ENCODE measurements at places on chromosomes 1 and 21.

GRCh38 chr1:45304311-45305081 is 22.2 kb upstream of the HPDL start:
- no peak for DNase-seq

- DNase-seq = no peak
Measured at GRCh38 chr1:18339161-18339560, 141.6 kb upstream of the KLHDC7A start.

GRCh38 chr1:15329104-15329820 is 80.4 kb upstream of the EFHD2 start:
- no peak for DNase-seq

DNA sequence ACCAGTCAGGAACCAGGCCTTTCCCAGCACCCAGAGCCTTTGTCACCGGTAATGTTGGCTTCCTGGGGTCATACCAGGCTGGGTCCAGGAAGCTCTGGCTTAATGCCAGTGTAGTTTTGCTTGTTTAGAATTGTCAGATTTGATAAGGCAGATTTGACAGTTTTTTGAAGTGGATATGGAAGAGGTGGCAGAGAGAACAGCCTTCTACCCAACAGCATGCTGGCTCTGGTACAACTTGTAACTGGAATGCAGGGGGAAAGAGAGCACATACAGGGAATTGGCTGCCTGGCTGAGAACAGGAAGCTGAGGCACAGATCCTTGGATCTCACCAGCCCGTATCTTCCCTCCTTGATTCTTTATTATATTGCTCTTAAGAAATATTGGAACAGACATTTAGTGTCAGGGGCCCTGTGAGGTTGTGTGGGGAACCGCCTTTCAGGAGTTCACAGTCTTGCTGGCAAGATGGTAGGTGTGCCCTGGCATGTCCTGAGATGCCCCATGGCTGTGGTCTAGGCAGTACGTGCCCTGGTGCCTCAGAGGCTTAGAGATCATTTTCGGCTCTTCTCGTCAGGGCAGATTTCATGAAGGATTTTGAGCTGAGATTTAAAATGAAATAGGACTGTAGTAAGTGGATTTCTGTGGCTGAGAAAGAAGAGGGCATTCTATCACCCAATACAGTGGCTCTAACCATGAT is 227.0 kb downstream of the PBX1 start:
- DNase-seq = no peak

GRCh38 chr1:8115769-8116167 is 89.7 kb upstream of the ERRFI1 start:
- DNase-seq = no peak

- DNase-seq = no peak
Measured at GRCh38 chr1:152747831-152748230, 10.0 kb upstream of the KPRP start.

GRCh38 chr1:45196863-45197262 is 9.5 kb downstream of the ZSWIM5 start:
- DNase-seq = no peak

DNA sequence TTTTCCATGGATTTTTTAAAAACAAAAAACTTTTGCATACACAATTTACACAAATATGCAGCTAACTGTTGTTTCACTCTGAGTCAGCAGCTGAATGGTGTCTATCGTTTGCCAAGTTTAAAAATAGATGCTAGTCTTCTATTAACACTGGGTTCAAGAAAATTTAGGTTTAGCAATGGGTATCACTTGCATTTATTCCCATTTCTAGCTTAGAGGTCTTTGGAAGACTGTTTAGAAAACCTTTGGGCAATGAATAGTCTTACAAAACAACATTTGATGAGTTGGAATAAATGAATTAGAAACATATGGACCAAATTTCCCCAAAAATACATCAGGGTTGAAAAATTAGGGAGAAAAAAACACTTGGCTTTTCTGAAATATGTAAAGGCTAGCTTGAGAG is 165.8 kb downstream of the LYPLAL1 start:
- no peak for DNase-seq

DNA sequence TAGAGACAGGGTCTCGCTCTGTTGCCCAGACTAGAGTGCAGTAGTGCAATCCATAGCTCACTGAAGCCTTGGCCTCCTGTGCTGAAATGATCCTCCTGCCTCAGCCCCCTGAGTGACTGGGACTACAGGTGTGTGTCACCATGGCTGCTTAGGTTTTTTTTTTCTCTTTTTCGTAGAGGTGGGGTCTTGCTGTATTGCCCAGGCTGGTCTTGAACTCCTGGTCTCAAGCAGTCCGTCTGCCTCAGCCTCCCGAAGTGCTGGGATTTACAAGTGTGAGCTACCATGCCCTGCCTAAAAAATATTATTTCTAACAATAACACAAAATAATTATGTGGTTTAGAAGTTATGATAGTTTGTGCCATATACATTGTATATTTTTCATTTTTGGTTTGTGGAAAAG is 9.9 kb downstream of the CAMTA1 start:
- no peak for DNase-seq

DNA sequence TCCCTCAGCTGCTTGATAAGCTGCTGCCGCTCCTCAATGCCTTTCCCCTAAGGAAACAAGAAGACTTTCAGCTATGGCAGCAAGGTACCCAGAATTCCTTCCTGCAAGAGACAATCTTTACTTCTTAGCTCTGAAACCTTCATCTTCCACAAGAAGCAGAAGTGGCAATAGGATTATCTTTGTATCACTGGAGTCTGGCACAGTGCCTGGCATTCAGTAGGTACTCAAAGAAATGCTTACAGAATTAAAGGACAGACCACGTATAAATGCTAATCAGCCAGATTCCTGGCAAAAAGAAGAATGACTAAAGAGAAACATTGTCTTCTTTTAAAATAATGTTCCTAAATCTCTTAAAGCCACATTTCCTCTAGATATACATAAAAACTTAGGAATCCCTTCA is 43.7 kb downstream of the SLC27A3 start:
- no peak for DNase-seq

DNA sequence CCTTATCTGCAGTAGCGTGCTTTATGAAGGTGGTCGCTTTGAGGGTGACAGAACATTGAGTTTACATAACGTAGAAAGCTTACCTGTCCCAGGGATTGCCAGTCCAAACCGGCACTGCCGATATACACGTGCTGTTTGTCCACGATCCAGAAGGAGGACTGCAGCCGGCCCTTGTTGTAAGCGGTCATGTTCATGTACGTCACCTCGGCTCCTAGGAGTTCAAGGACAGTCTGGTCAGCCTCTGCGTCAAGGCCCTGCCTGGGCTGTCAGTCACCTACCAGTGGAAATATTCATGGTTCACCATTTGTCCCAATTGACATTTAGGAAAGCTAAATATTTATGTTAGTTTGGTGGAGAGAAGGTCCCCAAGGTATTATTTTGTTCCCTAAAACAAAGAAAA is 221.0 kb upstream of the MAP1LC3C start:
- DNase-seq = no peak

- no peak for DNase-seq
Measured at GRCh38 chr1:165248969-165249571, 107.4 kb downstream of the LMX1A start.

DNA sequence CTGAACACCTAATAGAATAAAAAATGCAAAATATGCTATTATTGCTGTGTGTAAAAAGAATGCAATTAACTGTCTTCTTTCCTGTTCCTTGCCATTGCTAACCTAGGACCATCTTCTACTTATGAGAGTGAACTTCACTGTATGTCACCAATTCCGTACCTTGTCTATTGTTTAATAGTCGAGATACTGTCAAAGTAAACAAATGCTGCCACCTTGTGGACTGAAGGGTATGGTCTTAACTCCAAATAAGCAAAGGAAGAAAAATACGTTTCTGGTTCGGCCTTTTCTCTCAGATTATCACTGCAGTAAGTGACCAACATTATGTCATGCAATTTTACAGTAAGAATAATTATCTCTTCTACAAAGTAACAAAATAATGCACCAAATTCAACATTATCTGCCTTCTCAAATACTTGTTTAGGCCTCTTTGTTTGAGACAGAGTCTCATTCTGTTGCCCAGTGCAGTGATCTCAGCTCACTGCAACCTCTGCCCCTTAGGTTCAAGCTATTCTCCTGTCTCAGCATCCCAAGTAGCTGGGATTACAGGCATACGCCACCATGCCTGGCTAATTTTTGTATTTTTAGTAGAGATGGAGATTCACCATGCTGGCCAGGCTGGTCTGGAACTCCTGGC is 133.4 kb downstream of the COP1 start:
- no peak for DNase-seq

- no peak for DNase-seq
Measured at GRCh38 chr1:169696273-169697100, 14.9 kb downstream of the SELL start.

DNA sequence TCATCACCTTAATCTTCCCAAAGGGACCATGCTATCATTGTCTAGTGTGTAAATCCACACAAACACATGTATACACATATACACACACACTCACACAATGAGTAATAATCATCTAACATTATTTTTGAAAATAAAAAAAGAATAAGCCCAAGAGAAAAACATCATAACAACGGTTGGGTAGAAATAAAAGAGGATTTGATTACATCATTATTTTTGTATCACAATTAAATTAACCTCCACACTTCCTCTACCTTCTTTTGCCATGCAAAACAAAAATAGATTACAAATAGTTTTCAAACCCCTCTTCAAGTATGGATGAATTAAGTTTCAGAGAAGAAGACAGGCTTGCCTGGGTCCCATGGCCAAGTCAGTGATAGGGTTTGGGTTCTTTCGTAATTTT is 238.1 kb downstream of the VAV3 start:
- DNase-seq = no peak

GRCh38 chr1:89425056-89425455 is 61.2 kb downstream of the GBP6 start:
- DNase-seq = no peak

- no peak for DNase-seq
Measured at GRCh38 chr1:22108339-22109105, 34.4 kb downstream of the WNT4 start.

GRCh38 chr21:38241029-38241740 is 15.6 kb upstream of the KCNJ15 start:
- no peak for DNase-seq

GRCh38 chr1:173332026-173332425 is 124.9 kb upstream of the TNFSF4 start:
- DNase-seq = no peak

Data from activated naive CD4-positive, alpha-beta T cell (primary cell).